Activated naive CD8-positive, alpha-beta T cell treated with anti-CD3 and anti-CD28 coated beads, Interleukin-2, amount 50 U/mL, for 16 hours (primary cell): ENCODE measurements at places on chromosomes 5 and 9.

- no peak for DNase-seq
These were observed 1000.5 kb downstream of the PTPRD start for GRCh38 chr9:9612270-9612669.

GRCh38 chr5:74974451-74975091 lies 77.8 kb downstream of the GCNT4 start:
- no peak for DNase-seq

DNA sequence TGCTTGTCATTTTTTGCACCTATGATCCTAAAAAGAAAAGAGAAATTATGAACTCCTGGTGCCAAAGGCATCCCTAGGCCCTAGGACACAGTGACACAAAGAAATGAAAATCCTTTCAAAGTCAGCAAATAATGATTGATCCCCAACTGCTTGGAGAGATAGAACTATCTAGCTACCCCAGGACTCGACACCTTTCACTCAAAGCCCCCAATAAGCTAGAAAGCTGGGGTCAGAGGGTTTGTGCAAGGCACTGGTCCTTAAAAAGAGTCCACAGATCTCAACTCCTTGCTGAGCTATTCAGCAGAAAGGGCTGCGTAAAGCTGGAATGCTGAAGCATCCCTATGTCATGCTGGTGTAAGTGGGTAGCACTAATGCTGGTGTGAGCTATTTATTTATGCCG lies 31.8 kb upstream of the MAP1B start:
- no peak for DNase-seq

DNA sequence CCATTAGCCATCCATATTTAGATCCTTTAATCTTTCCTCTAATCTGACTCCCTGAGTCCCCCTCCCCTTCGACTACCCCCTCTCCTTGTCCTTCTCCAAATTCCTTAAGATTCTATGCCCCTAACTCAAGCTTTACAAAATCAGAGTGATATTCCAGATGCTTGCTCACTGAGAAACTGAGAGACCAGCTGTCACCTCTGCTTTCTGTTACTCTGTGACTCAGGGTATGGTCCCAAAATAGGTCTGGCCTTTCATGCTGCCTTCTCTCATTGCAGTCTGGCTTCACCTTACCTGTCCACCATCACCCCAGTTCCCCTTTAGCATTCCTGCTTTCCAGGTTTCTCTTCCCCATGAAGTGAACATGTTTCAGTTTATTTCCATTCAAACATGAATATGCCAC lies 383.3 kb upstream of the SLC30A5 start:
- no peak for DNase-seq

DNA sequence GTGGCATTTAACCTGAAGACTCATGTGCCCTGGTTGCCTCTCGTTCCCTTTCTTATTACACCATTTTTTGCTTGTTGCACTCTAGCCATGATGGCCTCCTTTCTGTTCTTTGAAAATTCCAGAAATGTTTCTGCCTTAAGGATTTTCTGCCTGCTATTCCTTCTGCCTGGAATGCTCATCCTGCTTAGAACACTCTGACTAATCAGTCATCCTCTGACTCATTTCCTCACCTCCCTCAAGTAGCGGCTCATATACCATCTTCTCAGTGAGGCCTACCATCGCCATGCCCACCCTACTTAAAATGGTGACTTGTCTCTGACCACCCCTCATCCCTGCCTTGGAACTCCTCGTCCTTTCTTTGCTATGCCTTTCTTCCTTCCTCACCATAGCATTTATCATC lies 68.8 kb downstream of the KIF4B start:
- no peak for DNase-seq

- DNase-seq: no peak
These were observed 110.8 kb downstream of the MRPS30 start for GRCh38 chr5:44919560-44919959.
